CD8-positive, alpha-beta T cell (primary cell): ENCODE measurements at places on chromosomes 13 and 19. TPM values are rescaled to one million over a fixed set of nuclear protein-coding genes. Genes with fewer than 3 reads are reported as not detected.

- DNase-seq = no peak
Measured at GRCh38 chr13:70889163-70889562, 780.9 kb upstream of the KLHL1 start.

The BRCA2 gene
- total RNA-seq = 2.6 TPM

- DNase-seq = no peak
Measured at GRCh38 chr13:39864221-39864620, 208.8 kb downstream of the COG6 start.

GRCh38 chr13:69761581-69761980, 346.0 kb upstream of the ATXN8OS start:
- DNase-seq = no peak
